Transverse colon (tissue), 4 donors: ENCODE measurements at places on chromosomes 2 and 18. TPM values are rescaled to one million over a fixed set of nuclear protein-coding genes. Genes with fewer than 3 reads are reported as not detected.

Gene ACOXL
- not detected for total RNA-seq

Gene IL1RL2
- 1.5 TPM for total RNA-seq

GRCh38 chr2:120245520-120246332, 6.9 kb upstream of the RALB start:
- peak; percentile 90 for DNase-seq

GRCh38 chr18:64183665-64184064, 34.8 kb upstream of the LINC00305 start:
- DNase-seq, result no peak

GRCh38 chr2:234444893-234445292, 52.0 kb downstream of the ARL4C start:
- peak; percentile 45 for DNase-seq
